Breast epithelium (tissue), 4 donors: ENCODE measurements at places on chromosomes 7 and 10.

DNA sequence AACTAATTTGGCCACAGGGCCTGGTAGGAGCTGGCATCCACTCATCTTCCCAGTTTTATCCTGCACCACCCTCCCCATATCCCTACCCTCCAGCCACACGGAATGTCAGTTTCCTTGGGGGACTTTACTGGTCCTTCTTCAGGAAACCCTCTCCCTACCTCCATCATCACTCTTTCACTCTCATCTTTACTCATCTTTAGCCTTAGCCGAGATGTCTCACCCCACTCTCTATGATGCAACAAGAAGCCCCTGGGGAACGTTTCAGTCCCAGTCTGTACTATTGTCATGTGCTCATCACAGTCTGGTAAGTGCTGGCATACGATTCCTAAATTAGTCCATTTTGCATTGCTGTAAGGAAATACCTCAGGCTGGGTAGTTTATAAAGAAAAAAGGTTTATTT, 34.9 kb upstream of the TMEM248 start:
- DNase-seq, result no peak

DNA sequence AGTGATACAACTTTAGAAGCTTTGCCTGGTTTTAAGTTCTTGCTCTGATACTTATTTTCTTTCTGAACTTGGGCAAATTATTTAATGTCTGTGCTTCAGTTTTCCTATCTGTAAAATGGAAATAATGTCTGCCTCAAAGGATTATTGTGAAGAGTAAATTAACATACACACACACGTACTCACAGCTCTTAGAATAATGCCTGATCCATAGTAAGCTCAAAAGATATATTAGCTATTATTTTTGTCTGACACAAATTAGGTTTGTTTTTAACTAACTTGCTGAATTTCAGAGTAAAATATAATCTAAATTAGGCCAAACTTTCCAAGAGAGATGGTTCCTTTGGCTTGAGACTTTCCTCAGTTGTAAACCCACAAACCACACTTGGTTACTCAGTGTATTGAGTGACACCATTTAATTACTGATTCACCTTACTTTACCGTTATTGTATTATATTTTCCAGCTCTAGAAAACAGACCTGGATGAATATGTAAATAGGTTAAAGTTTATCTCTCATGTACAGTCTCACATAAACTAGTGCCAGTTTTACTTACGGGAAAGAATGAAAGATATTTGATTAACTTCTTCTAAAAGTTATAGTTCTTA, 50.4 kb downstream of the VTI1A start:
- DNase-seq, result no peak

GRCh38 chr7:54349229-54349628, 192.9 kb upstream of the VSTM2A start:
- DNase-seq, result no peak

DNA sequence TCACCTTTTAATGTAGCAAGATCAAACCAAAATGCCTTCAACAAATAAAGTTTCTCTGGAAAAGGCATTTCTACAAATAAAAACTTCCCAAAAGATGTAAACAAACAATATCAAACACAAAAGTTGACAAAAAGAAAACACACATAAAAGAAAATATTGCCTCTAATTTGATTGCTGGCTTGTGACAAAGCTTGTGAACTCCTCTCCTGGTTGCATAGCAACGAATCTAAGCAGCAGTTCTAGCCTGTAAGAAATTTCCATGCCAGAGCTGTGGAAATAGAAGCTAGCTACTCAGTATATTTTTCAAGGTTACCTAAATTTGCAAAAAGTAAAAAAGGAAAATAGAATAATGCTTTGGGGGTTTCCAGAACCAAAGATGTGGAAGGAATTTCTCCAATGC, 173.9 kb upstream of the CDK1 start:
- no peak for DNase-seq

DNA sequence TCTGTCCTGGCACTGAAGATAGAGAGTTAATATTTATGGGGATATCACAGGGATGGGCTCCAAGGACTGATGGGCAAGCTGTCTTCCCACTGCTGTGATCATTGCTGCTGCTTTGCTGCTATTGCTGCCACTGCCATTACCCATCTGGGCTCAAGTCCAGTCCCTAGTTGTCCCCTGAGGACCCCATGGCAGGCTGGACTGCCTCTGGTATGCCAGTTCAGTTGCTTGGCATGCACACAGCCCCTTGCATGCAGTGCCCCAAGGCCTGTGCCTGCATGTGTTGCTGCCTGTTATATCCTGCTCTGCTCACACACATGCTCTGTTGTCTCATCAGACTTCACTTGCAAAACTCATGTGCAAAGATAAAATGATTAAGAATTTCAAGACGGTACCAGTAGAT, 109.5 kb downstream of the ADRA2A start:
- DNase-seq, result no peak

DNA sequence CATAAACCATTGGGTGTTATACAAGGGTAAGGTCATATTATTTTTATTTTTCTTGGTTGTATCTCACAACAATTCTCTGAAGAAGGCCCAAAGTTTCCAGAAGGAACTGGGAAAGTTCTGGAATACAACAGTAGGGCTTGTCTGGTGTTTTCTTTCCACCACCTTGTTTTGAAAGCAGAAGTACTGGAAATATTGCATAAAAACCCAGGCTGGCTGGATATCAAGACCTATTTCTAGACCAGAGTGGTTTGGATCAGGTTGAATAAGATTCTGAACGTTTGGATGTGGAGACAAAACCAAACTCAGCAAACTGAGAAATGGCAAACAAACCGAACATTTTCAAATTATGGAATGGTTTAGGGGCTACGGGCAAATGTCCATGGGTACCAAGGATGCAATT, 182.6 kb upstream of the FZD8 start:
- DNase-seq, result no peak

DNA sequence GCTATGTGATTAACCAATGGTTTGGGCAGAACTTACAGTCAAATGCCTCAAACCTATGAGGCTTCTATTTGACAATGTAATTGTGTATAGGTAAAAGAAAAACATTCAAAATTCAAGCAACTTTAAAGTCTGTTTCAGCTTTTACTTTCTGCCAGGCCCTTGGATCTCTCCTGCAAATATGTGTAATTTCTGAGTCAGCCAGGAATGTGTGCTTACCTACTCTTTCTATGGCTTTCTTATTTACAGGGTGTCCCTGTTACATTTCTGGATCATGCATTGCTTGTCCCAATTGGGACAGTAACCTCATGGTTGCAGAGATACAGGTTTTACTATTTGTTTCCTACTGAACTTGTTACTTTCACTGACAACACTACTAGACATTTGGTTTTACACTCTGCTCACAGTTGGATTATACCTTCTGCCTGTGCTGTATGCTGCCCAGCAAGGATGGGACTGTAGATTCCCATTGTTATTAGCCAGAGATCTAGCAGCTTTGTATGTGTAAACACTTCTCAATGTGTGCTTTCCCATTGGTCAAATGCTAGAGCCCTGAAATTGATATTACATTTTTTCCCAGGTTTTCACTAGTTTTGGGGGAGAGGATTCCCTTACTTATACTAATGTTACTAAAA, 355.3 kb downstream of the ARL4A start:
- no peak for DNase-seq

DNA sequence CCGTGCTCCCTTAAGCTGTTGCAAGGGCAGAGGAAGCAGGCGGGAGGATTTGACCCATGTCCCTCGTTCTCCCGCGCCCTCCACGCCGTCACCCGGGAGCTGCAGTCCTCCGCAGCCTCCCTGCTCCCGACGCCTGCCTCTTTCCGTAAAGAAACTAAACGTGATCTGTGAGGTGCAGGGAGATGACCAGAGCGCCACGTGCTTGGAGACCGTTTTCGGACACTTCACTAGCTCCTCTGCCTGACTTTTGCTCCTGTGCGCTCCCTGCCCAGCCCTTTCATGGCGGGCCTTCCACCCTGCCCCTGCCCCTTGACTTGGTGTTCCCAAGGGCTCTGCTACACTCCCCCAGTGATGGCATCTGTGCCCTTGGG, 171.2 kb downstream of the LSM5 start:
- no peak for DNase-seq

DNA sequence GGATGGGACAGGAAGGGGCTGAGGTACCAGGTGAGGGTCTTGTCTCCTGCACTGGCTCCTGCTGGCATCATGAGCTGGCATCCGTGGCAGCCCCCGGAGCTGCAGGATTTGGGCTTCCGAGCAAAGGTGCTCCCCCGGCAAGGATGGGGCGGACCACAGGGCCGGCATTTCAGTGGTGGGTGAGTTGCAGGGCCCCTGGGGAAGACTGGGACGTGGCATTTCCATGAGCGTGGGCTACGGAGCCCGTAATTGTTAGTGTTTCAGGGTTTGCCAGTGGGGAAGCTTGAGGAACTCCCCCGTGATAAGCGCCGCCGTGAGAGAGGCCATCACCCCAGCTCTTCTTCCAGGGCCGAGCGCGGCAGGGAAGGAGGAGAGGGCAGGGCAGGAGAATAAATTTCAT, 235.6 kb downstream of the MGMT start:
- DNase-seq, result no peak

- no peak for DNase-seq
Observed at GRCh38 chr10:555682-556350, 133.7 kb downstream of the DIP2C start.

- no peak for DNase-seq
Observed at GRCh38 chr7:125126376-125126775, 196.8 kb upstream of the POT1 start.

- DNase-seq, result no peak
Observed at GRCh38 chr7:74289659-74290552, 699 bp downstream of the CLIP2 start.

DNA sequence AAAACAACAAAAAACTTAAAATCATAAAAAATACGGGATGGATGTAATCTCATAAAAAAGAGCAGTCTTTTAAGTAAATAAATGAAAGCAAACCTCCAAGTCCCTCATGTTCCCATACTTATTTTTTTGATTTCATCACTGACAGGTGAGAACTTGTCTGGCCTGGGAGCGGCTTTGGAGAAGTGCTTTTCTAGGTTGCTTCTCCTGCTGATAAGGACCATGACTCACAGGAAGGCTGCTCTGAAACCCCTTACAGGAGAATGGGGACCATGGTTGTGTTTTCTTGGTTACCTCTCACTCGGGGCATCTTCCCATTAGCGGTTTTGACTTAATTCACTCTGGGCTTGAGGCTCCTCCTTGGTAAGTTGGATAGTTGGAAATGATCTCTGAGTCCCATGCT, 237.4 kb downstream of the CAMK1D start:
- no peak for DNase-seq

DNA sequence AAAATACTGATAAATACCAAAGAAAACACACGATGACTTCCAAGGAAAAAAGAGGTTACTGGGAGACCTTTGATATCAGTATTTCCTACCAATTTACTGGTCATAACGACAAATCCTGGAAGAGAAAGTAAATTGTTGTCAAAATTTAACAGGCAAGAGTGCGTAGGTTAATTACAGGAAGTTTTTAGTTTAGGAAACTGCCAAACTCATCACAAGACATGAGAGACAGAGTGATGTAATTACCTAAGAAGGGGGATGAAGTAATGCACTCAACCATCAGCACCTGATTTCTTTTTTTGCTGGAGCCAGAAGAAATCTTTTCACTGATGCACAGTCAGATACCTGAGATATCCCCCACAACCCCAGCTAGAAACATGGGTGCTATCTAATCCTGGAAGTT, 16.8 kb downstream of the MACC1 start:
- DNase-seq, result no peak

DNA sequence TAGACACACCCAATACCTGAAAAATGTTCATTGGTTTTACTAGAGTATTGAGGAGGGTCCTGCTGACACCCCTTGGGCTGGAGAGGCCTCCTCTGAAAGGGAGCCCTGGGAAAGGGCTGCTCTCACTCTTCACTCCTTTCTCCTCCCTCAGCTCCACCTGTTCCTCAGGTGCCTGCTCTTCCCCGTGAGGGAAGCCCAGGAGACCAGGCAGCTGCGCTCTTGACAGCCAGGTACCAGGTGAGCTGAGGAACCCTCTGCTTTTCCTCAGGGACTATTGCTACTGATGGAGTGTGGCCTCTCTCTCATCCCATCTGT, 3.3 kb downstream of the ZNF655 start:
- DNase-seq, result no peak

DNA sequence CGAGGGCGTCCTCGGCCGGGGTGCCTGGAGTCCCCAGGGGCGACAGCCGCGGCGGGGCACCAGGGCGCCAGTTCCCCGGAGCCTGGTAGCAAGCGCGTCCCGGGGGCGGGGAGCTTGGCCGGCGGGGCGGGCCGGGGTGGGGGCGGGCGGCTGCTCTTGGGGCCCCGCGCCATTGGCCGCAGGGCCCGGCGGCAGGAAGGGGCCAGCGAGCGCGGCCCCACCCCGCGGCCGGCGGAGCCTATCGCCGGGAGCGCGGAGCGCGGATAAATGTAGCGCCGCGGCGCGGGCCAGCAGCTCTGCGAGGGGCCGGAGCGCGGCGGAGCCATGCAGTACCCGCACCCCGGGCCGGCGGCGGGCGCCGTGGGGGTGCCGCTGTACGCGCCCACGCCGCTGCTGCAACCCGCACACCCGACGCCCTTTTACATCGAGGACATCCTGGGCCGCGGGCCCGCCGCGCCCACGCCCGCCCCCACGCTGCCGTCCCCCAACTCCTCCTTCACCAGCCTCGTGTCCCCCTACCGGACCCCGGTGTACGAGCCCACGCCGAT, at the start of gene HHEX:
Gene HHEX, plus strand, starts transcription at position 293 of the 548 bp plus-strand sequence. Its CDS starts 32 bp downstream, at position 325.
- no peak for DNase-seq

DNA sequence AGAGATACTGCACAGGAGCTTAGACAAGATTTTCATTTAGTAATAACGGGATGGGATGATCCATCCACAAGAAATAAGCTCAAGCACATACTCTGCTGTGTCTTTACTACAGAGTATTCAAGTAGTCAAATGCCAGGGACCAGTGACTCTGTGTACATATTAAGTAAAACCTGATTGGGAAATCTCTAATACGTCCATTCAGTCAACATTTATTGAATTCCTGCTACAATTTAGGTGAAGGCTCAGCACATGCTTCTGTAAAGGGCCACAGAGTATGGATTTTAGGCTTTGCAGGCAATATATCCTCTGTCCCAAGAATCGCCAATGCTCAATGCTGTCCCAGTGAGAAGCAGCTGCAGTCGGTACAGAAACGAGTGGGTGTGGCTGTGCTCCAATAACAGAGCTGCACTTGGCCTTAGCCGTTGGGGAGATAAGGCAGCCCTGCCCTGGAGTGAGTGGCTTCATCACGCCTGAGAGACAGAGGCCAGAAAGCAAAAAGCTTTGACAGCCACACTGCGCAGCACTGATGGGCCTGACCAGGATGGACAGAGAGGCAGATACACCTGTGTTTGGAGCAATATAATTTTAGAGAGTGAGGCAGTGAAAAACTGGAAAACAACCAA, 186.8 kb downstream of the PARD3 start:
- DNase-seq, result no peak

- no peak for DNase-seq
Observed at GRCh38 chr10:122499491-122499941, 38.2 kb downstream of the HTRA1 start.
